ENCODE measurements at places on chromosomes 2 and 18.

DNA sequence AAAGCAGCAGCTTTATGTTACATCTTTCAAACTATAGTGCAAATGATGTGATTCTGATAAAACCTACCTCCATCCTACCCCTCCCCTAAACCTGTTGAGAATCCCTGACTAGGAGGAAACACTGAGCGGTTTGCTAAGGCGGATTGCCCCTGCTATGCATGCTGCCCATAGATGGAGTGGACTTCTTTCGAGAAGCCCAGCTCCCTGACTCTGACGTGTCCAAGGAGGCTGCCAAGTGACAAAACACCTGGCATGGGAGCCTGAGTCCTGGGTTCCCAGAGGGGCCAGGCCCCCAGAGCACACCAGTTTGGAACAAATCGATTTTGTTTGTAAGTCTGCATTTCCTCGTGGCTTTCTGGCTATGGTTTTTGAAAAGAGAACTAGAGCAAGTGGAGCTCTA lies 1.4 kb upstream of the UXS1 start:
- DNase-seq = no peak

DNA sequence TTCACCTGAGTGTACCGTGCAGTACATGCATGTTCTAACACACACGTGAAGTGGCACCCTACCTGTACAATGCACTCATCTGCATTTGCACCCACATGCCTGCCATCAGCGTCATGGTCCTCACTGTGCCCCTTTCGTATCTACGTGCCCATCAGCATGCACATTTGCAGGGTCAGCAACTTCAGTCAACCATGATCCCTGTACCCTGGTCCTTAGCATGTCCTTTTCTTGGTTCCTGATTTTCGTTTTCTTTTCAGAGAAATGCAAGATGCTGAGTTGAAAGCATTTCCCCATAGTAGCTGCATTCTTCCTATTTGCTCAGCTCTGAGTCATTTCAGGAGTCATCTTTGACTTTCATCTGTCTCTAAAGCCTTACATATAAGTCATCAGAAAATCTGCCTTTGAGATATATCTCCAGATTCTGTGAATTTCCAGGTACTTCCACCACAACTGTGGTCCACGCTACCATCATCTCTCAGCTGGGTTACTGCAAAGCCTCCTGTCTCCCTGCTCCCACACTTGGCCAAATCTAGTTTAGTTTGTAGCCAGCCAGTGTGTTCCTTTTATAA lies 14.7 kb upstream of the PUM2 start:
- DNase-seq = no peak

DNA sequence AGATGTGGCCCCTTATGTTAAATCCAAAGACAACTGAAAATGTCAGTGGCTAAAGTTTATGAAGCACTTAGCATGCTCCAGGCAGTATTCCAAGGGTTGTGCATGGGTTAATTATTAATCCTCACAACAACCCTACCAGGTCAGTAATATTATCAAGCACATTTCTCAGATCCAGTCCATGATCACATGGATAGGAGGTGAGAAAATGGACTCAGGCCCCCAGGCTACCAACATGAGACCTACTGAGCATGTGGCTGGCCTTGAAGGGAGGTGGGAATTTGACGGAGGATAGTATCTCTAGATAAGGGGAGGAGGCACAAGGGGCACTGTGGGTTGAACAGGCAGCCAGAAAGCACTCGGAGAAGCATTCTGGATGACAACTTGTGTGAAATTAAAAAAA lies 412.0 kb downstream of the MEIS1 start:
- no peak for DNase-seq

- DNase-seq = no peak
Observed at GRCh38 chr2:209458008-209458979, 34.4 kb downstream of the MAP2 start.

DNA sequence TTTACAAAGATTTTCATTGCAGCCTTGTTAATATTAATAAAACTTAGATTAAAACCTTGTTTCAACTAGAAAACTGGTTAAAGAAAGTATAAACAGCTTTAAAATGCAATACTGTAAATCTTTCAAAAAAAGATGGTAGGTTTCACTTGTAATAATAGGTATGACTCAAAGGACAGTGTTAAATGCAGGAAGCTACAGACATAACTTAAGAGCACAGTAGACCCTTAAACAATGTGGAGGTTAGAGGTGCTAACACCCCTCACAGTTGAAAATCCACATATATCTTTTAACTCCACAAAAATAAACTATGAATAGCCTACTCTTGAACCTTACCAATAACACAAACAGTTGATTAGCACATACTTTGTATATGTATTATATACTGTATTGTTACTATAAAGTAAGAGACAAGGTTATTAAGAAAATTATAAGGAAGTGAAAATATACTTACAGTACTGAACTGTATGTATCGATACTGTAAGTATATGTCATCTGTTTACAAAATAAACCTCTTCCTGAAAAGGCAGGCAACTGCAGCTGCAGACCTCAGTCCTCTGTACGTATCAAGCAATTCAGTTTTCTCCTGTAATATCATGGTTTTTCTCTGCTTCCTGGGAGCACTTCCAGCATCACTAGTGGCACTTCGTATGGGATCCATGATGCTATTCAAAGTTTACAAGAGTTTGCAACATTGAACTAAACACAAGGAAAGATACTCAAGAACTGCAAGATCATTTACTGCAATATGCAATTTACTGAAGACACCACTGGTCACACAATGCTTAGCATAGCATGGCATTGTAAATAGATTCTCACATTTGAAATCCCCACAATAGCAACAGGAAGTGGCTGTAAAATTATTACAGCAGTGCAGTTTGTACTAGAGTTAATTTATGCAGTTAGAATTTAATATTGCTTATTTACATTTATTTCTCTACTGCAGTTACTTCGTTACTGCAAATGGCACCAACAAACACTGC lies 610.5 kb upstream of the LRRTM4 start:
- no peak for DNase-seq

DNA sequence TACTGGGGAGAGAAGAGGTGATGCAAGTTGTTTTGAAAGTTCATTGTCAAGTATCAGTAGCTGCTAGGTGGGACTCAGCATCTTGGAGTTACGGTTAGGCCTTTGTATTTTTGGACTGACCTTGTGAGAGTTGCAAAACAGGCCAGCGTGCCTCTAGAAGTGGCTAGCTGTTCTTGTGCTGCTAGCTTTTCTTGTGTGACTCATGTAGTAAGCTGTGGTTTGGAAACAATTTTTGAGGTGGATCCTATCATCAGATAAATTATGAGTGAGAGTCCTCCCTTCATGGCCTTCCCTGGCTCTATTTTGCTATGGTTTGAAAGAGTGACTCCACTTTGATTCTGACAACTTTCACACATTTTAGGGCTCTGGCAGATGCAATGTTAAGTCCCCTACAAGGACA lies 409.2 kb upstream of the HS6ST1 start:
- no peak for DNase-seq

DNA sequence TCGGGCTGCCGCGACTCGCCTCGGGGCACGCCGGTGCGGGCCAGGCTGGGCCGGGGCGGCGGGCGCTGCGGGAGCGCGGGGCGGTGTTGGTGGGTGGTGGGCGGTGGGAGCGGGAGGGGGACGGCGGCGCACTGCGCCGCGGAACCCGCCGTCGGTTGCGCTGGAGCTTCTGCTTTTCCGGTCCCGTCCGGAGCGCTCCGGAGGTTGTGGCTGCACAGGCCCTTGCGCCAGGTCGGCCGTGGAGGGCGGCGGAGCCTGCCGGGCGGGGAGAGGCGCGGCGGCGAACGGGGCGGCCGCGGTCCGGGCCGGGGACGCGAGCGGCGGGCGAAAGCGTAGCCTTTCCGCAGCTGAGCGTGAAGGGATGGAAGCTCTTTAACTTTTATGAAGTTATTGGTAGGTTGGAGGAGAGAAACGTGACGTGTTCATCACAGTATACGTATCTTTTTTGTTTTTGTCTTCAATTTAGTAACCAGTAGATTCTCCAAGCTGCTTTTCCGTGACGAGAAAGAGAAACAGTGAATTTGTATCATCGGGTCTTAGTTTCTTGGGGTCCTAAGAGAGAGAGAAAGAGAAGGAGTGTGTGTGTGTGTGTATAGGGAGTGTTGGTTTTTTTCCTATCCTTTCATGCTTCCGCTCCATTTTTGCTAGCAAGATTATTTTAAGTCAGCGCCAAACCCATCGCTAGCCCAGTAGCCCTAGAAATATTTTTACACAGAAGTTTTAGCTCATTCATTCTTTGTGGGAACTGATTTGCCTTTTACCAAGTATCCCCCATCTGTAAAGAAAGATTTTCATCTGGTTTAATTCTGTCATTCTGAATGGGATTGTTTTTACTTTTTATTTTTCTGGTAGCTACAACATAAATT lies 535 bp downstream of the ATG4B start:
- DNase-seq = no peak

DNA sequence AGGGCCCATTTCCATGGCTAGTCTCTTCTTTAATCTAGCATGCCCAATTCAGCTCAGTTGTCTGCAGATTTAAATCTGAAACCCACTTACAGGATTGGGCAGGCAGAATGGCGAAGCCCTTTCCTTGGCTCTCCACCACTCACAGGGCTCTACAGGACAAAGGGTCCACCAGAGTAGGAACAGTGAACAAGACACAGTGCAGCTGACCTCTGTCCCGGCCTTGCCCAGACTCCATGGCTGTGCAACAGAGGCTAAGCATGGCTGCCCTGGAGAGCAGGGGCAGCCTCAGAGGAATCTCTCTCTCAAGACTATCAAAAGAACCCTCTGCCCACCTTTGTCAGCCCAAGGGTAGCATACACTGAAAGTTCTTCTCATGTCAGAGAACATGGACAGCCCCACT lies 9.7 kb upstream of the ATP6V1B1 start:
- no peak for DNase-seq

DNA sequence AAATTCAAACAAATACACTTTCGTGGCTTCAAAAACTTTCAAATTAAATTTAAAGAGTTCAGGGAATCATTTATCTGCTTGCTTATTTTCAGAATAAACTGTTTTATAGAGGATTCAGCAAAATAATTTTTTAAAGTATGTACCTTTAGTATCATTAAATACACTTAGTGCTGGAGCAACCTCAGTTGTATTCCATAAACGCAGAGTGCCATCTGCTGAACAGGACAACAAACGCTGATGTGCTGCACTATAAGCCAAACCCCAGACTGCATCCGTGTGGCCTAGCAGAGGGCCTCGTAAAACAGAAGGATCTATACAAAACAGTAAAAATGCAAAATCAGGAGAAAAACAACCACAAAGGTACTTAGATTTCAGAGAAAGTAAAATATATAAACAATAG lies 108.6 kb downstream of the STRN start:
- DNase-seq = no peak

- DNase-seq = no peak
Observed at GRCh38 chr2:134900151-134900550, 18.5 kb upstream of the CCNT2 start.

- DNase-seq = no peak
Observed at GRCh38 chr2:109674894-109675534, 60.9 kb downstream of the SOWAHC start.

DNA sequence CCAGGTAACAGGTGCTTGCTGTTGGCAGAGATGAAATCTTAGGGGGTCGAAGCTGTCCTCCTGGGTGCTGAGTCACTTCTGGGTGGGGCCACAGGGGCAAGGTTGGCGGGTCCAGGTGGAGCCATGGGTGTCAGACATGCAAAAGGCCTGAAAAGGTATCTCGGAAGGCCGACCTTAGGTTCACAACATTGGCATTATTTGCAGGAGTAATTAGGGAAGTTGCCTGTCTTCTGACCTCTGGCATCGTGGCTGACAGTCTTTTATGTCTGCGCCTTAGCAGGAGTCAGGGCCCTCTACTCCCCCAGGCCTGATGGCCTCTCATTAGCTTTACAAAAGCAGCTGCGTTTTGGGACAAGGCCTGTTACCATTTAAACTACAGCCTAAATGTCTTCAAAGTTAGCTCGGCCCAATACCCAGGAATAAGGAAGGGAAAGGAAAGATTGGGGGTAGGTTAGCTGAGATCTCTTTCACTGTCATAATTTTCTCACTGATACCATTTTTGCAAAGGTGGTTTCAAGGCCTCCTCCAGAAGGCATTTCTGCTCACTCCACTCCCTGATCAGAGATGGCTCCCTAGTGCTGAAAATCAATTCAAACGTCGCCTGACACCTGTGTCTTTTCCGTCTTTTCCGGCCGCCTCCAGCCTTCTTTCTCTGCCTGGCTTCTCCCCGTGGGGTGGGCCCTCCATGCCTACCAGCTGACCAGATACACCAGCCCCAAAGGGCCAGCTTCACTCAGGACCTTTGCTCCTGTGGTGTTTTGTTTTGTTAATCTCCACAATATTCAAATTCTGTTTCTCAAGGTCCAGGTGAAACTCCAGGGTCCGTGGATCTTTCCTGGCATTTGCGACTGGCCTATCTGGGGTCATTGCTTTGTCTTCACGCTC lies 90.8 kb downstream of the RHOB start:
- no peak for DNase-seq

- DNase-seq = no peak
Observed at GRCh38 chr2:178142274-178143065, 30.2 kb downstream of the RBM45 start.

DNA sequence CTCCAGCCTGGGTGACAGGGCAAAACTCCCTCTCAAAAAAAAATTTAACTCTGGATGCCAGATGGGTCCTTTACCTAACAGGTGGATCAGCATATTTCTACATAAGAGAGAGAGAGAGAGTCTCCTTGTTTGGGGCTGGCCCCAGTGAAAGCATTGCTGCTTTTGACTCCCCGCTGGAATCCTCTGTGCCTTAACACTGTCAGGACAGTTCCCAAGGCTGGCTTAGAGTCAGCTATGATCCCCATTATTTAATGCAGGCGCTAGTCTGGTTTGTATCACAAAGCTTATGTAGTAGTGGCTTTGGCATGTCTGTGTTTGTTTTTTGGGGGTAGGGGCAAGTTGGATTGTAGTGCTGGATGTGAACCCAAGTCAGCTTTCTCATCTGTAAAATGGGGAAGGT lies 9.4 kb downstream of the INPP4A start:
- DNase-seq = no peak

- DNase-seq = no peak
Observed at GRCh38 chr2:42768706-42769256, 4.8 kb upstream of the OXER1 start.

DNA sequence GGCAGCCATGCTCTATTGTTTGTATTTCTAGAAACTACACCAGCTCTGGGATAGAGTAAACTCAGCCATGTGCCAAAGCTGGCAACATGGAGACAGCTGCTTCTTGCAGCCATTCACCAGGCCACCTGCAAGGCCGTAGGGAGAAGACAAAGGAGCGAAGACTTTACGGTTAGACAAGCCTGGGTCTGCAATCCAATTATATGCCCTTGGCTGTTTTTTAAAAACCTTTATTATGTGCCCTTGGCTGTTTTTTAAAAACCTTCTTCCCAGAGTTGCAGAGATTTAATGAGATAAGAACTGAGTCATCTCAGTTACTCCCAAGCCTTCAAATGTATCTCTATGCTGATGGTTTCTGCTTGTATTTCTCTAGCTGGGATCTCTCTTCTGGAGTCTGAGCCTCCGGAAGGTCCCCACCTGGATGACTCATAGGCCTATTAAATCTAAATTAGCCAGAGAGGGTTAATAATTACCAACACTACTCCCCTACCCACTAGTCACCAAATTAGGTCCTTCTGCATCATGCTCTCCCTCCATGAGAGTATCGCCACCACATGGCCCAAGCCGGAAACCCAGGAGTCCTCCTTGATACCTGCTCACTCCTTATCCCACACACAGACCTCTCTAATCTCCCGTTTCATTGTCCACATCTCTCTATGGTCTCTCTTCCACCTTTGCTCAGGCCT lies 17.5 kb upstream of the DPP4 start:
- DNase-seq = no peak

All from activated CD8-positive, alpha-beta memory T cell treated with anti-CD3 and anti-CD28 coated beads for 1 hour (primary cell).